ENCODE measurements at places on chromosomes 5 and 9. TPM values are rescaled to one million over a fixed set of nuclear protein-coding genes. Genes with fewer than 3 reads are reported as not detected.

DNA sequence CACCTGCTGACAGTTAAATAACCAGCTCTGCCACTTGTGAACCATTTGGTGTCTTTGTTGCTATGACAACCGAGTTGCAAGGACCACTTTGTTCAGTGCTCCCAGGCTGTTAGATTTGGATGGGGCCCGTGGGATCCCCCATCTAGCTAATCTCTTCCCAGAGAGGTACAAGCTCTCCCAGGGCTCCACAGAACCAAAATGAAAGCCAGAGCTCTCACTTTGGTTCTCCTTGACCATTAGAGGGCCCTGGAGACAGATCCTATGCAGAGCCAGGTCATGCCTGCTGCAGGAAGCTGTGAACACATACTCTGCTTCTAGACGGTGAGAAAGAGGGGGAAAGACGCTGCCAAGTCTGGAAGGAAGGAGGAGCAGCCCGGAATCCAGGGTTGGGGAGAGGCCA lies 224.6 kb downstream of the GABBR2 start:
- no peak for DNase-seq

DNA sequence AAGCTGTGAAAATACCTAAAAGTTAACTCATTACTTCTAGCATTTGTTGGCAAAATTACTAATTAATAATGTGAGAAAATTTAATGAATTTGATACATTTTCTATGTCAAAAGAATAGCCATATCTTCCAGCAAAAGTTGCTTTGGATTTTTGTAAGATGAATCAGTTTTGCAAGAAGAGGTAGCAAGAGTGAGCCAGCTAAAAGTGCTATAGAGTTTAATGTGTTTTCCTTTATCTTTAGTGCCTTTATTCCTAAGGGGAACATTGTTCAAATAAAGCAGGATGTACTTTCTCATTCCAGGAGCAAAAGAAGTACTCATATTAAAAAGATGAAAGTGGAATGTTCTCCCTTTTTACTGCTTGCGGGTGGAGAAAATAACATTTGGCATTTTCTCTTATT lies 622.2 kb downstream of the ANXA1 start:
- no peak for DNase-seq

DNA sequence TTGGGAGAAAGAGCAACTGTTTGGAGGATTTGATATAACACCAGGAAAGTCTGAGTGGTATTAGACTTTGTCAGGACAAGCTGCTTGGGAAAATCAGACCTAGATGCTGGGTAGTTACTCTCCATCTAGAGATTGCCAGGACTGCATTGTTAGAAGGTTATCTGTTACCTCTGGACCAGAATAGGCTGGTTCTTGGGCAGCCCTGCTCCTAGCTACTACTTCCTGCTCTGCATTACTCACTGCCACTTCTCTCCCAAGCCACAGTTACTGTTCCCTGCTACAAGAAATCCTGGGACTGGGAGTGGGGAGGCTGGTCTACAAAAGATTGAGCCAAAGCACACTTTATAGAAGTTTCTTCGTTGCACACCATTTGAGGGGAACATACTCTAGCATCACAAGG lies 95.5 kb upstream of the KCNN2 start:
- DNase-seq = no peak

Gene CDKN2B
- polyA plus RNA-seq = 10.2 TPM

GRCh38 chr9:114504341-114505186 lies 709 bp downstream of the WHRN start:
- no peak for DNase-seq

DNA sequence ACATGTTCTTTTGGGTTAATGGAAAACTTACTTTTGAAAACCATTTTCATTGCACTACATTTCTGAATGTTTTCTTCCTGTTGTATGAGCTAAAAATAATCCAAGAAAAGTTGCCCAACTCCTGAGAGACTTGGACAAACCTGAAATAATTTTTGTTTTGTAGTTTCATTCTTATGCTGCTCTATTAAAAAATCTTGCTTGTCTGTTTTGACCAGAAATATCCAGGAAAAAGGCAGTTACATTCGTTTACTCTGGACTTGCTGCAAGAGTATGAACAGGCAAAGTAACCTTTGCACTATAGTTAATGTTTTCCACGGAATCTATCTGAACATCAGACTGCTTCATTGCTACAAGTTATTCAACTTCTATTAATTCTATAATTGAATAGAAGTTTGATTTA lies 200.1 kb upstream of the DAB2 start:
- no peak for DNase-seq

GRCh38 chr5:68379275-68380036 lies 163.9 kb downstream of the PIK3R1 start:
- DNase-seq = no peak

- no peak for DNase-seq
Observed at GRCh38 chr5:118249386-118249785, 739.0 kb downstream of the DTWD2 start.

Gene ELOVL7
- 0.11 TPM for polyA plus RNA-seq

- DNase-seq = no peak
Observed at GRCh38 chr5:151159649-151160373, 2.2 kb upstream of the ANXA6 start.

DNA sequence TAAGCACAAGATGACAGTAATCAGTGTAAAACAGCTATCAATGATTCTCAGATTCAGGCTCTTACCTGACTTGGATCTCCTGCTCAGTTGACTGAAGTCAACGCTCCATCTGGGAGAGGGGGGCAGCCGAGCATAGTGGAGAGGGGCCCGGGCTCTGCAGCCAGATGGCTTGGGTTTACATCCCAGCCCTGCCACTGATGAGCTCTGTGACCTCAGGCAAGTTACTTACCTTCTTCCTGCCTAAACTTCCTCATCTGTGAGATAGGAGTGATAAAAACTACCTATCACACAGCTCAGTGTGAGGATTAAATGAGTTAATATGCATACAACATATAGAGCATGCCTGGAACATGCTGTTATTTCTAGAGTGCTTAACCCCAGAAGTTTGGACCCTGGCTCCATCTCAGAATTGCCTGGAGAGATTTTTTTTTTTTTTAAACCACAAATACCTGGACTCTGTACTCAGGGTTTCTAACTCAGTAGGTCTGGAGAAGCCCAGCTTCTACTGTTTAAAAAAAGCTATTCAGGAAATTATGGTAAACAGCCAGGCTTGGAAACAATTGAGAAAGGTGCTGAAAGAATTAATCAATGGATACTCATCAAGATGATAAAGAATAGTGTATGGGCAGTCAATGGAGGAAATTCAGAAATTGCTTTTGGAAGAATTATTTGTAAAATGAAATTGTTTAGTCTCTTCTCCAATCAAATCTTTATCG lies 72.2 kb downstream of the ANKRD55 start:
- no peak for DNase-seq

All from AG04450 (cell line).